NCI-H187 treated with DMSO at 0.1 percent for 48 hours (cell line): ENCODE measurements at places on chromosomes 11 and 22.

DNA sequence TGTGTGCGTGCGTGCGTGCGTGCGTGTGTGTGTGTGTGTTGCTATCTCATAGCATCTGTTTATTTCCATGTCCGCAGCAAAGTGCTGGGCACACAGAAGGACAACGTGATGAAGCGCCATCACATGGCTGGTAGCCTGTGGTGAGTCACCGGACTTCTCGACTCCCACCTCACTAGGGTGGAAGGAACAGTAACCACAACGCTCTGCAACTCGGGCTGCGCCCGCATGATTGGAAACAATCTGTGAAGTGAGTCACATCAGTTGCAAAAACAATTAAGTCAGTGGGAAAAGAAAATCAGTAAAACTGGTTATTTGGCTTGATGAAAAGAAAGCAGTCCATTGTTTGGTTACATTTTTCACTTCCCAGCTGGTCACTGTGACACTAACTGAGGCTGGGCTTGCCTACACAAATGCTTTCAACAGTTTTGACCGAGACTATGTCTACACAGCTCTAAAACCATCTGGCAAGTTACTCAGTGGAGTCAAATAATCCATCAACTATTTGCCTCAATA lies 437.3 kb upstream of the CADM1 start:
- DNase-seq, result no peak

DNA sequence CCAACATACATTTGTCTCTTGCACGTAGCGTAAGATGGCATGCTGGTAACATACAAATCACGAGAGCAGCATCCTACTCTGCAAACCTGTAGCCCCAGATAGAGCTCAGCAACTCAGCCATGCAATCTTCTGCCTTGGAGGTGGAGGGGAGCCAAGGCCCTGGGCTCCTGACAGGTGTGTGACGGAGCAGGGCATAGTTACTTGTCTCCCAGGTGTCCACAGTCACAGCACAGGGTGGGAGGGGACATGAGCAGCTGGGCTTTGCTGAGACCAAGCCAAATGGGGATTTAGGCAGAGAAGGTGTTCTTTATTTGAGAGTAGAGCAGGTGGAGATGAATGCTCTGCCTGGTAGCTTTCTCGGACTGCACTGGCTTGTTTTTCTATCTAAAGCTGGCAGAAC lies 111.7 kb downstream of the TEAD1 start:
- DNase-seq, result peak; percentile 79

- DNase-seq, result no peak
Measured at GRCh38 chr22:42772647-42773046, 52.0 kb upstream of the A4GALT start.

DNA sequence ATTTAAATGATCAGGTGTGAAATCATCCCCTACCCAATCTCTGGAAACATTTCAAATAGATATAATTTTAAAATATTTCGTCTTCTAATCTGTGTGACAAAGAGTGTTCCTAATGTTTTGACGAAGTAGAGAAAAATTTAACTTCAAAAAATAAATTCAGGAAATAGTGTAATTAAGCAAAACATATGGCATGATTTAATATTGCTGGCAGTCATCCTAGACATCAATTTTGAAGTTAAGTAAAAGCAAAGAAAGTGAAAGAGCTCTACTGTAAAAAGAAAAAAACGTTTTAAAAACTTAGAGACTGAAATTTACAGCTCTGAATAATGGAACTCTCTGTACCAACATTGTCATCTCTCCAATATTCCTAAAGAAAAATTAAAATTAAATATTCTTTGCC lies 1062.3 kb downstream of the LRRC4C start:
- no peak for DNase-seq

DNA sequence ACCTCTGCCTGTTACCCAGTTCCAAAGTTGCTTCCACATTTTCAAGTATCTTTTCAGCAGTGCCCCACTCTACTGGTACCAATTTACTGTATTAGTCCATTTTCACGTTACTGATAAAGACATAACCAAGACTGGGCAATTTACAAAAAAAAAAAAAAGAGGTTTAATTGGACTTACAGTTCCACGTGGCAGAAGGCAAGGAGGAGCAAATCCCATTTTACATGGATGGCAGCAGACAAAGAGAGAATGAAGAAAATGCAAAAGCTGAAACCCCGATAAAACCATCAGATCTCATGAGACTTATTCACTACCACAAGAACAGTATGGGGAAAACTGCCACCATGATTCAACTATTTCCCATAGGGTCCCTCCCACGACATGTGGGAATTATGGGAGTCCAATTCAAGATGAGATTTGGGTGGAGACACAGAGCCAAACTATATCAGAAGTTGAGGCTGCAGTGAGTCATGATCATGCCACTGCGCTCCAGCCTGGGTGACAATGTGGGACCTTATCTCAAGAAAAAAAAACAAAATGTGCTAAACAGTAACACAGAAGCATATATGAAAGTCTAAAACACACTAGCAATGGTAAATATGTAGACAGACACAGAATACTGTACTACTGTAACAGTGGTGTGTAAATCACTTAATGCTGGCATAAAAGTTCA lies 190.3 kb upstream of the ZC3H12C start:
- no peak for DNase-seq

- DNase-seq, result no peak
Measured at GRCh38 chr11:66335531-66336233, 552 bp downstream of the RIN1 start.

GRCh38 chr11:26070714-26071380 lies 261.1 kb upstream of the ANO3 start:
- peak; percentile 99 for DNase-seq

GRCh38 chr11:93846411-93846810 lies 4.0 kb downstream of the VSTM5 start:
- no peak for DNase-seq
